ENCODE measurements at places on chromosomes 12 and 14.

DNA sequence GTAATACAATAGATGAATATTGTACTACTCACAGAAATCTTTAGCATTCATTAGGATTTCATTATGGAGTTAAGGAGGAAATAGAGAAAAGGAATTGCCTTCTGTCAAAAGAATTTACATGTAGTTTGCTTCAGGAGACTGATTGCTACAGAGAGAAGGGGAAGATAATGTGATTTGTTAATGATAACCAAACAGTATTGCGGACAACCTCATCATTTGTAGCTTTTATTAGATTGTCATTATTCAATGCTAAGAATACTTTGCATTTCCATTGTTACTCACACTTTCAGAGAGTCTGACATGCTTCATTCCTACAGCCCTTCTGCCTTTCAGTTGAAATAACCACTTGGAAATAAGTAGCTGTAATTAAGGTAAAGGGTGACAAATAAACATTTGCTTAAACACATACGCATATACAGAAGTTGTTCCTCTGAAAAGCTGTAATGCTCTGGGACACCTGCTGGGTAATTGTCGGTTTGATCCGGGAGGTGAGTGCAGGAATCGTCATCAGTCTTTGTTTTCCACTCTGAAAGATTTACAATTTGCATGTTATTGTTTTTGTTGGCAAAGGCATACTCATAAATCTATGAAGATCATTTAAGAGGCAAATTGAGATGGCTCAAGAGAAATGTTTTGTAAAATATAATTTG, 600.2 kb downstream of the TRHDE start:
- no peak for DNase-seq

- no peak for DNase-seq
Observed at GRCh38 chr14:99870617-99871016, 77.4 kb downstream of the EML1 start.

DNA sequence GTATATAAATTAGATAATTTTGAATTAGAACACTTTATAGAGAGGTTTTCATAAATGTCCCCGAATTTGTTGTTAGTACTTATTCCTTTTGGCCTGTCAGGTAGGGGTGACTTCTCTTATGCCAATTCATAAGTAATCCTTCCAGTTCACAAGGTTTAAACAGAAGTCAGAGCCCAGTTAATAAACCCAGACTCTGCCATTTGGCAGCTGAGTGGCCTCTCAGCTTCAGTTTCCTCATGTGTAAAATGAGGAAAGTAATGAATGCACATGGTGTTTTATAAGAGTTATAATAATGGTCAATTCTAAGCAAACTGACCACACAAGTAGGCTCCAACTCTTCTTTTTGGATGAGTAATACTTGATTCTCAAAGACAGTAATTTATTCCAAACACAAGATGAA, 10.3 kb downstream of the MTERF2 start:
- DNase-seq: no peak

DNA sequence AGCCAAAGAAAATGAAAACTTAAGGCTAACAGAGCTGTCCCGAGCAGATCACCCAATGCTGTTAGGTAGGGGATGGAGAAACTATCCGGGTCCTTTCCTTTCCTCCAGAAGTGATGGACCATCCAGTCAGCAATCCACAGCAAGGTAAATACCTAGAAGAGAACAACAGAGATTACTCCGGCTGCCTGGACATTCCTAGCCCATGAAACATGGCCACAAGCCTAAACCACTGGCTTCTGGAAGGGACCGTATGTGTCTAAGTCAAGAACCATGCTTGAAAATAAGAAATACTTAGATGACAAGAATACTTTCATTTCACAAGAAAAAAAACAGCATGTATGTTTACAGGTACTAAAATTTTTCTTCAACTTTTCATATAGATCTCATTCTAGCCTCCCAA, 152.9 kb downstream of the SLC41A2 start:
- no peak for DNase-seq
